ENCODE measurements at places on chromosomes 6 and 20.

DNA sequence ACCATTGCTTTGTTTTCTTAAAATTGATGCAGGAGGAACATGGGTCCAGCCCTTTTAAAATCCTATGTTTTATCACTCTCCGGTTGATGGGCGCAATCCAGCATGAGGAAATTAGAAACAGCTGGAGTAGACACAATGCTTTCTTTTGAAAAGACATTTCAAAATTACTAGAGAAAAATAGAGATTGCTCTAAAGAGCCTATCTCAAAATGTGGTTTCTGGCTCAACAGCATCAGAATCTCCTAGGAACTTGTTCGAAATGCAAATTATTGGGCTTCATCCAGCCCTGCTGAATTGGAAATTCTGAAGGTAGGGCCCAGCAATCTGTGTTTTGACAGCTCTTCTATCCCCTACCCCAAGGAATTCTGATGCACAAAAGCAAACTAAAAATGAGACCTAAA lies 190.8 kb upstream of the BMP2 start:
- DNase-seq: no peak

DNA sequence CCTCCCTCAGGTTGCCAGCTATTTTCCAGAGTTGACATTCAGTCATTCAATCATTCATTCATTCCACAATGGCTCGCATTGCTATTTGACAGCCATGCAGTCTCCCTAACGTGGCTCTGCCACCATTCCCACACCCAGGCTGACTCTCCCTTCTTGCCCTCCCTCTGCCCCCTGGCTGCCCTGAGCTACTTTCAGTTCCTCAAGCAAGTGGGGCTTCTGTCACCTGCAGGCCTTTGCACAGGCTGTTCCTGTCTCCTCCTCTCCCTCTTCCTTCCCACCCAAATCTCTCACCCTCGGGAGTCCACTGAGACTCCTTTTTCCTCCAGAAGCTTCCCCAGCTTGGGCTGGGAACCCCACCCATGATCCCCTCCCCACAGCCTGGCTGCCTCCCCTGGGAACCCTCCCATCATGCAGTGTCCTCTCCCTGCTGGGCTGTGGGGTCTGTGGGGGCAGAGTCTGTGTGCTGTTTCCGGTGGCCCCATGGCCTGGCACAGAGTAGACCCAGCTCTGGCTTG lies 2.6 kb downstream of the PACSIN1 start:
- peak; percentile 73 for DNase-seq

DNA sequence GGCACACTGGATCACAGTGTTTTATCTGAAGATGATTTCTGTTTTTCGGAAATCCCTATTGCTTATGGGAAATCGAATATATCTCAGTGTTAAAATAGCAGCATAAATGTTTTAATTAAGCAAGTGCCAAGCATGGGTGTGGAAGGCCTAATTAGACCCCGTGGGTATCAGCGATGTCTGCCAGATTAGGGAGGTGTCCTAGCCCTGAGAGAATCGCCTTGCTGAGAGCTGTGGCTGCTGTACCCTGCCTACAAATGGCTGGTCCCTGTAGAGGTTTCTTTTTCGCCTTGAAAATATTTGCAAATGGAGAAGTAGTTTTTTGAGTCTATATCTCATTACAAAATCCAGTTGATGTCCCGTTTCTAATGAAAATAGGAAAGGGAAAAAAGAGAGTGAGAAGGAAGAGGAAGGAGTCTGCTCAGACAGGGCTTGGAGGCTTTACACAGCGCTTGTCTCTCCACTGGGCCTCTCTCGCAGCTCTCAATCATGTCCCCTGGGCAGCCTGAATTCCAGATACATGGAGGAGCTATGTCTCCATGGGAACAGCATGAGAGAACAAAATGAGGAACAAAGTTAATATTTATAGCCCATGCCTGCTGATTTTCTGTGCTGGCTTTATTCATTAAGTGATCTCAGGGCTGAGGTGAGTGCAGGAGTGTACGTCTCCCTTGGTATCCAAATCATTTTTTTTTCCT lies 35.2 kb upstream of the BCLAF1 start:
- peak; percentile 14 for DNase-seq

- no peak for DNase-seq
These were observed 55.7 kb upstream of the PHACTR2 start for GRCh38 chr6:143621876-143622605.

GRCh38 chr20:20440886-20441658 lies 73.2 kb downstream of the INSM1 start:
- no peak for DNase-seq

GRCh38 chr20:23456873-23457272 lies 4.2 kb upstream of the CST11 start:
- DNase-seq: no peak

GRCh38 chr6:170314983-170315382 lies 8.4 kb downstream of the FAM120B start:
- DNase-seq: no peak

- no peak for DNase-seq
These were observed 620 bp downstream of the TJAP1 start for GRCh38 chr6:43478008-43478372.

DNA sequence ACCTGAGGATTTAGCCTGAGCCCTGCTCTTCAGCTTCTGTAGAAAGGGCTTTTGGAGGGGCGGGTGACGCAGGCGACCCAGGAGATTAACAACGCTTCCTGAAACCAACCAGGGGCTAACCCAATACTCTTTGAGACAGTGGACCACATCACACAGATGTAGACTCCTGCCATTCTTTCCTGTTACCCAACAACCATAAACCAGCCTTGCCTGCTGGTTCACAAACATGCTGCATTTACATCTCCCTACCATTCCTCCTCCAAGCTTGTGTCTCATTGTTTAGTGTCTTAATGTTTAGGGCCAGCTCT lies 28.3 kb downstream of the PPP1R16B start:
- DNase-seq: peak; percentile 64

DNA sequence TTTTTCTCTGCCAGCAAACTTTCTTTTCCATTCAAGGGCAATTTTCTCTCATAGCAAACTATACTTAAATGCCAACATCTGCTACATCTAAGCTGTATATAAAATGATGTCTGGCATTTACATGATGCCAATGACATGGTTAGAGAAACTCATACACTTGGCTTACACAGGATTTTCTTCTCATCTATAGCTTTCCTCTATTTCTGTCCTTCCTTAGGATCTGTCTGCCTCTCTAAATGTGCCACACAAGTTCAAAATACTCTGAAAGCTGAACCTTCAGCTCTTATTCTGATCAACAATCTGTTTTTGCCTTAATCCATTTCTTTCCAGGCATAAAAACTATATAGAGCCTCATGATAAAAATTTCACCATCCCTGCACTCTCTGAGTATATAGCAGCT lies 290.9 kb upstream of the RNF217 start:
- no peak for DNase-seq

DNA sequence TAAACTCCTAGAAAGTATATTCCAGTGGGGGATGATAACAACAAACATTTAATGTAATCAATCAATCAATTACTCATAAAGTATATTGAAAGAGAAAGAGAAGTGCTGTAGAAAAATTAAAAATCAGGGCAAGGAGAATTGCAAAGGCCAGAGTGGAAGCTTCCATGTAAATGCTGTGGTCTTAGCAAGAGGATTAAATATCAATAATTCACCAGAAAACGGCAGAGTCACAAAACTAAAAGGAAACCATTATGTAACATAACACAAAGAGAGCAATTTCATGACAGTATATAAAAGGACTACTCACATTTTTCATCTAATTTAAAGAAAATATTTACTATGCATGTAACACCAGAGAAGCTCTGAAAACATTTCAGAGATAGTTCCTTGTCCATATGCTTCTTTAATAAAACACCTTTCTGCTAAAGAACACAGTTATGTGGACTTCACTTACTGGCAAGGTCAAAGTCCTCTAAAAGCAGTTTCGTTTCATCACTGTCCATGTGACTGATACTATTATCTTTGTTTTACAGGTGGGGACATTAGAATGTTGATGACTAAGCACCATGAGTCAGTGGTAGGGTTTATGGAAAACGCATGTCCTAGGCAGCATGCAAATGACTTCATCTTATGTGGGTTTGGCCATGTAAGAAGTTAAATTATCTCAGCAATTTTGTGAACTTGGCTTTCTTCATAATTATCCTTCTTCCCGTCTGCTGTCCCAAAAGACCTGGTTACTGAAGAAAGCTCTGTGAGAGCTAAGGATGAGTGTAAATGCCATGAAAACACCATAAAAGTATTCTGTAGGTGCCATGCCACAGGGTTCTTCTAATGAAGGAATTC lies 185.8 kb upstream of the TENT5A start:
- DNase-seq: peak; percentile 87

All from MV-4-11 (cell line).